ENCODE measurements at places on chromosomes 6 and 20.

GRCh38 chr20:56828402-56828801 is 199.3 kb downstream of the TFAP2C start:
- DNase-seq, result no peak

DNA sequence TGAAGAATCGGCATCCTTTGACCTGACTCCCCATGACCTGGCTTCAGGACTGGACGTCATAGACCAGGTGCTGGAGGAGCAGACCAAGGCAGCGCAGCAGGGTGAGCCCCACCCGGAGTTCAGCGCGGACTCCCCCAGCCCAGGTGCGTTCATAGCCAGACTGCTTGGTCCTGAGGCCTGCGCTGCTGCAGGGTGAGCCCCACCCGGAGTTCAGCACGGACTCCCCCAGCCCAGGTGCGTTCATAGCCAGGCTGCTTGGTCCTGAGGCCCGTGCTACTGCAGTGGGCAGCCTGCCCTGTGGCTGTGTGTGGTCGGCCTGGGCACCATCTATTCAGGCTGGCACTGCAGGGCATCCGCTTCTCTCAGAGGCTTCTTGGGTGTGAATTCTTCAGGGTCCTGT is 15.8 kb downstream of the RTEL1 start:
- DNase-seq, result no peak

GRCh38 chr6:46653439-46654195 is 842 bp downstream of the SLC25A27 start:
- DNase-seq, result no peak

DNA sequence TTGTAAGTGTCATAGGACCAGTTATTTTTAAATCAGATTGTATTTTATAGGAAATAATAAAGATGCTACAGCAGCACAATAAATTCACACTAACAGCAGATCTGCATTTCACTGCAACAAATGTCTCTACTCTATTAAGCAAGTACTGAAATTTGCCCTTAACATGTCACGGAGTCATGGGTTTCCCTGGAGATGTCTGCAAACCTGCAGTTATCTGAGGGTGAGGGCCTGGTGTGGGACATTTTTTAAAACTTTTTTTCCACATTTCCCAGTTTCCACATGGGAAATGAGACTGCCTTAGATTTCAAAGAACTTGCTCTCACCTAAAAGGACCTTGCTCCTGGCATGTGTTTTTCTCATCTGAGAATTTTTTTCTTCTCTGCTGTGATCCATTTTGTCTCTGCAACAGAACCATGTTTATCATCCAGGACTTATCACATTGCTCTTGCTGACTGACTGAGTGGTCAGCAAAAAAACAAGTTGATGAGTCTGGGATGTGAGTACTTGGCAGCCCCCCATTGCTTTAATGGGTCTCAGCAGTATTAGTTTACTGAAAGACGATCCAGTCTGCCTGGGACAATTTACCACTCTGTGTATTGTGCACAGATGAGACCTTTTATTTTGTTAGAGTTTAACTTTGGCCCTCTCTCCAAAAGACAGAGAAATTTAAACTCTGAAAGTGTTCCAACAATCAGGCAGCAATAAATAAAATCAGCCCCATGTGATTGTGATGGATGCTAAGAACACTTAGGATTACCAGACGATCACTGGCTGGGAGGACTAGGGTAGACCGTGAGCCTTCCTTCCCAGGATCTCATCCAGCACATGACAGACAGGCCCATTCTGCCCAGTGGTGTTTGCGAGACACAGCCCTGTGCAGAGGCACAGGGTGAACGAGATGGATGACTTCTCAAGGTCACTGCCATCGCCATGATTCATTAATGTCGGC is 268.8 kb downstream of the BTBD9 start:
- no peak for DNase-seq

DNA sequence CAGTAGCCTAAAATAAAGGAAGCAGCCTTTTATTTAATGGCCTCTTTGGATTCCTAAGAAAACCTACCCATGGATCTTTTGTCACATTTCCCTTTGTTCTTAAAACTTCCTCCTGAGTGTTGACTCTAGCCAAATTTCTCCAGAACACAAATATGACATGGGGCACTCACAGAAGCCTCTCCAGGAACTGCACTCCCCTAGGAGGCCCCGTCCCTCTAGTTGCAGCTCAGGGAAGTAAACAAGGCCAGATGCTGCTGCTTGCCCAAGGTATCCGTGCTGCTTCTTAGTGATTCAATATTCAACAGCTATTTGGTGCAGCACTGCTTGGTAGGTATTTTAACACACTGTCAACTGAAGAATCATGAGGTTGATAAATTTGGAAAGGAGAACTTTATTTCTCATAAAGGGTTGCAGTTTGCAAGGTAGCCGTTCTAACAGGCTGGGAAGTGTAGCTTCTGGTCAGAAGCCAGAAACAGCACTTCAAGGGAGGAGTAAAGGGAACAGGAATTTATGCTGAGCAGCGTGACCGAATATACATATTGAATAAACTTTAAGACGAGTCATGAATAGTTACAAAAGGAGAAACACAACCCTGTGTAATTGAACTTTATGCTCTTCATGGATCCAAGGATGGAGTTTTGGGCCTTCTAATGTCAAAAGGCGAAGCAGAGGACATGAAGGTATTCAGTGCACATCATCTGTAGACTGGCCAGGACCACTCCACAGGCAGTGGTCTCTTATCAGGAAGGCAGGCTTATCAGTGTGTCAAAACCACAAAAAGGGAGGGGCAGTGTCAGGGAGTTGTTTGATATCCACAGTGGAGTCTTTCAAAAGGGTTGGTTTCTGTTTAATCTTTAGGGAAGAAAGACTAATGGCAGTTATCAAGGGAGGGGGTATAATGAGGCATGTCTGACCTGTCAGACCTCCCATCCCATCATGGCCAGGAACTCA is 63.3 kb downstream of the CD24 start:
- DNase-seq, result no peak

- DNase-seq, result no peak
These were observed 46.1 kb upstream of the UNC93A start for GRCh38 chr6:167244991-167245390.

DNA sequence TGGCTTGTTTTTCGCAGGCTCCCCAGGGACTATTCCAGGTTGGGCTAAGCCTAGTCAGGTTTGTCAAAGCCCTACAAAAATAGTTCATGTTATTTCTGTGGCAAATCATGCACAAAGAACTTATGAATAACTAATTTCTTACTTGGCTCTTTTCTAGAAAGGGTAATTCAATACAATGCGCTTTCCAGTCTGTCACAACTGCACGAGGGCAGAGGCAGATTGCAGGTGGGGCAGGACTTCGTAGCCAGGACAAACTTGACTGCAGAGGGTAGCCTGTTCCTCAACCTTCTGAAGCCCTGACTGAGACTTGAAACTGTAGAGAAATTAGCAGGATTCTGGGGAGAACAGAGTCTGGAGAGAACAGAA is 253.5 kb downstream of the QKI start:
- no peak for DNase-seq

GRCh38 chr20:38181971-38182370 is 16.9 kb upstream of the TGM2 start:
- no peak for DNase-seq

- DNase-seq, result no peak
These were observed 14.2 kb downstream of the FAM83B start for GRCh38 chr6:54860739-54861138.

DNA sequence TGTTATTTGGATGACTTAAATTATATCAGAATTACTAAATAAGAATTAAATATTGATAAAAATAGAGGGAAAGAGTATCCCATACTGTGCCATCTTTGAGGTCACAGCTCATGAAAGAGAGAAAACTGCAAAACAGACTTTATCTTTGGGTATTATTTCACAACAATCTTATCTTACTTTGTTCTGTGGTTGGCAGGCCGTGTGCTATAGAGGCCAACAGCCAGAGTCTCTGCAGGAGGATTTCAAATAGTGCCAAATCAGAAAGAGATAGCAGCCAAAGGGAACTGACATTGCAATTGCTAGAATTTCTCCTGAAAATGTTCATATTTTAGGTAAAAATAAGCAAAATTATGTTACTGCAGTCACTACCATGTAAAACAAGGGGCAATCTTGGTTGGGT is 354.2 kb downstream of the GRIK2 start:
- DNase-seq, result no peak

DNA sequence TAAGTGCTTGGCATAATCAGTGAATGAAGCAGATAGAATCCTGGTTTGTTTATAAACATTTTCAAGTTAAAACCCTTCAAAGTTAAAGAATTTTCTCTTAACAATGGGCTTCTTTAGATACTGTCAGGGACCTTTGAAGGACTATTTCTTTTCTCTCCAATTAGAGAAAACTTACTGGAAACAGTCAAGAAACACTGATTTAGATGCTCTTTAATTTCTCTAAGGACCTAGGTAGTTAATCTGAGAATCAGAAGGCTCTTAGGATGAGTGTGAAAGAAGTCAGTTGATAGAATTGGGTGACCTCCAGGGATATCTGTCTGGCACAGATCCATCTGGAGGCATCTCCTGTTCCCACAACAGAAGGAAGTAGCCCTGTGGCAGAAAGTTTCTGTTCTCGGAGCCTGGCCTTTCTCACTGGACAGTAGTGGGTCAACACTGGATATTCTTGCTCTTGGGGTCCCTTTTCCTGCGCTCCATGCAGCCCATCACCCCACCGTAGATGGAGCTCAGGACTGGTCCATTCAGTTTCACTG is 22.5 kb downstream of the KIAA0408 start:
- no peak for DNase-seq

DNA sequence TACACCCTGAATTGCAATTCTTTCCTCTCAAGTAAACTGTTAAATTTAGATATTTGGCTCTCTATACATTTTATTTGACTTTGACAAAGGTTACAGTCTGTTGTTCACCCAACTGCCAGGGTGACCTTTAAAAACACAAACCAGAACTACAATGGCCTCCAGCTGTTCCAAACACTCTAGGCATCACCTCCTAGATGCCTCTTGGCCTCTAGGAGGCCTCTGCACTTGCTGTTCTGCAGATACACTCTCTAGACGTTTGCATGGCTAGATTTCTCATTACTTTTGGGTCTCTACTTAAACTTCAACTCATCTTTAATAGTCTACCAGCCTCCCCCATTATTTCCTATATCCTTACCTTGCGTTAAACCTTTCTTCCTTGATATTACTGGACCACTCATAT is 102.8 kb upstream of the BEND3 start:
- DNase-seq, result no peak

DNA sequence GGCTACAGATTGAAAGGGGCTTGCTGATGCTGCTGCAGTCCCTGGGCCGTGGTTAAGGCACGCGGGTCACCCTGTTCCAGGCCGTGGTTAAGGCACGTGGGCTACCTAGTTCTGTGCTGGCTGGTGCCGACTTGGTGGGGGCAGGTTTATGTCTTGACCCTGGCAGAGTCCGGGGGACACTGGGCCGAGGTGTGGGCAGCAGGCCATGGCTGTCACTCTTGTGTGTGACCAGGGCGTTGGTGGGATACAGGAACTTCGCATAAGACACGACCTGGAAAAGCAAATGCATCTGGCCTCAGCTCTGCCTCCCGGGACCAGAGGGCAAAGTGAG is 6.4 kb downstream of the RPS21 start:
- no peak for DNase-seq

DNA sequence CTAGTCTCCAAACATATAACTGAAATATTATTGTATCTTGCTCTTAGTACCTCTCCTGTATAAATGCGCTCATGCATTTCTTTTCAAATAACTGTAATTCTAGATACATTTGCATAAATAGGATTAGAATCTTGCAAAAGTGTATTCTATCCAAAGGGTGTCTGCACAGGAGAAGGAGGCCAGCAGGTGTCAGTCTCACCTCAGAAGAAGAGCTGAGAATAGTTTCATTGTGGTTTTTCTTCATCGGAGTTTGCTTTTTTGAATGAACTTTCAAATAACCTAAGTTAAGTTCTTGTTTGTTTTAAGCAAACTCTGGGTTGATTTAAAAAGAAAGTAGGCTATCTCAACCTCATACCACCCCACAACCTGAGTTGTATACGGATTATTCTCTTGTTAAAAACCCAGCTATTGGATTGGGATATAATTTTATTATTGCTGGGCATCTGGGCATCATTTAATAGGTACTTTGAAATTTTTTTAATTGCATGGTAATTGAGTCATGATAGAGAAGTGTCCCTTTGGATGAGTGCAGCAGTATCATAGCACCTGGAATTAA is 125.0 kb upstream of the MLIP start:
- DNase-seq, result no peak

DNA sequence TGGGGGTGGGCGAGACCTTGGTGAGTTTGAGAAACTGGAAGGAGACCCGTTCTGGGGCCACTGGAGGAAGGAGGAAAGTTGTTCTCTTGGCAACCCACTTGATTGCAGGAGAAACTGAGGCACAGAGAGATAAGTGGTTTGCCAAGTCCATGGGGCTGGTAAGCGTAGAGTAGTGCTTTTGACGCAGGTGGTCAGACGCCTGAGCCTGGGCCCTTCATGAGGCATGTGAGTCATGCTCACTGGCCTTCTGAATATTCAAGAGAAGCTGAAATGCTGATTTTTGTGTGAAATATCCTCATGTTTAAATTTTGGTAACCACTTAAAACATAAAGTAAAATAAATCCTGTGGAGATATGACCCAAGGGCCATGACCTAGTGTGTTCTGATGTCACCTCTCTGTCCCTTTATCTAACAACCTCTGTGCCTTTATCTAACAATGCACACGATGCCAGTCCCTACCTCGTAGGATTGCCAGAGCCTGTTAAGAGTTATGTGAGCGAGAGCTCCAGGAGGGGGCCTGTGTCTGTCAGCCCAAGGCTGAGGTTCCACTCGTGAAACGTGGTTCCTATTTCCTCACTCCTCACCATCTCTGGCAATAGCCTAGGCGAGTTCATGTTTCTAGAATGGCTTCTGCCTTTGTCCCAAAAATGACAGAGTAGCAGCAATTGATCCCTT is 32.8 kb upstream of the PMEPA1 start:
- no peak for DNase-seq

- DNase-seq, result no peak
These were observed 7.4 kb upstream of the RBCK1 start for GRCh38 chr20:400454-401275.

- no peak for DNase-seq
These were observed 41.1 kb downstream of the TOX2 start for GRCh38 chr20:43955750-43956191.

DNA sequence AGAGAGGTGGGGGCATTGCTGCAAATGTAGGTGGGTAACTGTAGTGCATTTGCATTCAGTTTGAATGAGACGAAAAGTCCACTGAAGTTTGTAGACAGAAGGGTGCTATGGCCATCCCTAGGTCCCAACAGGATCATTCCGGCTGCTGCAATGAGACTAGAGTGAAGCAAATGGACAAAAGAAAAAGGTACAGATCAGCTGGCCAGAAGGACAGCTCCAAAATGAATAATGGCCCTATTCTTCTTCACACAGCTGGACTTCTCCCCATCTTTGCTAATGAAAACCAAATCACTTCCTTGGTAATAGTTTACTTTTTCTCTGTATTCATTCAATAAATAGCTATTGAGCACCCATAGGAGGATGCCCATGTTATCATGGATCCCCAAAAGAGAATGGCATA is 56.4 kb upstream of the TPD52L1 start:
- DNase-seq, result no peak

- DNase-seq, result no peak
These were observed 347.7 kb downstream of the PRKN start for GRCh38 chr6:162379757-162380409.

GRCh38 chr20:60959971-60960370 is 292.1 kb upstream of the CDH4 start:
- DNase-seq, result no peak

- peak; percentile 8 for DNase-seq
These were observed 46.4 kb upstream of the SLC35B3 start for GRCh38 chr6:8481727-8482126.
